ENCODE measurements at places on chromosomes 1 and 21. TPM values are rescaled to one million over a fixed set of nuclear protein-coding genes. Genes with fewer than 3 reads are reported as not detected.

DNA sequence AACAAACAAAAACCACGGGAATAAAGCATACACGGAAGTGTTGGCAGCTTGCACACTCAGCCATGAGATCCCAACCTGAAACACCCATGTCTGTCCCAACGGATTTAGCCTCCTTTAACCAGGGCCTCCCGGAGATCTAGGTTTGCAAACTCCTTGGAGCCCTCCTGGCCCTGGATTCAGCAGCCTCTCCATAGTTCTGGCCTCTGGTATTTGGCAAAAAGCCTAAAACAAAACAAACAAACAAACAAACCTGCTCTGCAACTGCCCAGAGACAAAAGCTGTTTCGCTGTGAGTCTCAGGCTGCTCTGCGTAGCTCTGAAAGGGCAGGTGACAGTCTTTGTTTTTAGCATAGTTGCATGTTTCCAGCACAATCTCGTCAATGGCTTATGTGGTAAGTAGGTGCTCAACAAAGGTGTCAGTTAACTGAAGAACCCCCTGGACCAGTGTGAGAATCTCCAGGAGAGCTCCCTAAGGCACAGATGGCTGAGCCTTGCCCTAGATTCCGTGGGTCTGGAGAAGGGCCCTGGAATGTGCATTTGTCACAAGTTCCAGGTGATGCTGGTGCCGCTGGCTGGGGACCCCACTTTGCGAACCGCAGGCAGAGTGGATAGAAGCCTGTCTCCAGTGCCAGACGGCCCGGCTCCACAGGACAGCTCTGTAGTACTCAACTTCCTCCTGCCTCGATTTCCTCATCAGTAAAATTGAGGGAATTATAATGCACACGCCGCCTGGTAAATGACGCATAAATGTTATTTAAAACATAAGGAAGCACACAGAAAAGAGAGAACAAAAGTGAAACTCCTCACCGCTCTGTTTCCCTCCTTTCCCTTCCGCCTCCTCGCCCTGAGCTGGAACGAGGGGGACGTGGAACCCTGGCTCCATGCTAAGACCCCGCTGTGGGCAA lies 86.2 kb downstream of the RIPK4 start:
- DNase-seq, result peak; percentile 79

DNA sequence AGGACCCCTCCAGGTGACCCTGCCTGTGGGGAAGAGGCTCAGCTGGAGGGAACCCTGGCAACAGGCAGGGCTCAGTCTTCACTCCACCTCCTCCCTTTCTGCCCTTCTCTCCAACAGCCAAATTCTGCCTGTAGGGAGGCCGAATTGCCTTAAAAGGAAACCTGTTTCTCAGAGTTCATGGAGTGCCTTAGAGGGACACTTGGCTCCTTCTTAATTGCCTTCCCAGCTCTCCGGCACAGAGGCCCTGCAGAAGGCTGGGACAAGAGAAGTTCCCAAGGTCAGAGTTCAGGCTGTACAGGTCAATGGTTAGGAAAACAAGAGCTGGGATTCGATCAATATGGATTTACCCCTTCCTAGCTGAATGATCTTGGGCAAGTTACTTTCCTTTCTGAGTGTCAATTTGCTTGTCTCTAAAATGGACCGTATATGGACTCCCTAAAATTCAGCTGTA lies 6.2 kb downstream of the CSRP1 start:
- no peak for DNase-seq

UMODL1 gene
- total RNA-seq, result not detected

GRCh38 chr1:204249736-204250427 lies 36.1 kb upstream of the GOLT1A start:
- DNase-seq, result no peak

- DNase-seq, result no peak
These were observed 173.3 kb upstream of the FOXD3 start for GRCh38 chr1:63148825-63149645.

DNA sequence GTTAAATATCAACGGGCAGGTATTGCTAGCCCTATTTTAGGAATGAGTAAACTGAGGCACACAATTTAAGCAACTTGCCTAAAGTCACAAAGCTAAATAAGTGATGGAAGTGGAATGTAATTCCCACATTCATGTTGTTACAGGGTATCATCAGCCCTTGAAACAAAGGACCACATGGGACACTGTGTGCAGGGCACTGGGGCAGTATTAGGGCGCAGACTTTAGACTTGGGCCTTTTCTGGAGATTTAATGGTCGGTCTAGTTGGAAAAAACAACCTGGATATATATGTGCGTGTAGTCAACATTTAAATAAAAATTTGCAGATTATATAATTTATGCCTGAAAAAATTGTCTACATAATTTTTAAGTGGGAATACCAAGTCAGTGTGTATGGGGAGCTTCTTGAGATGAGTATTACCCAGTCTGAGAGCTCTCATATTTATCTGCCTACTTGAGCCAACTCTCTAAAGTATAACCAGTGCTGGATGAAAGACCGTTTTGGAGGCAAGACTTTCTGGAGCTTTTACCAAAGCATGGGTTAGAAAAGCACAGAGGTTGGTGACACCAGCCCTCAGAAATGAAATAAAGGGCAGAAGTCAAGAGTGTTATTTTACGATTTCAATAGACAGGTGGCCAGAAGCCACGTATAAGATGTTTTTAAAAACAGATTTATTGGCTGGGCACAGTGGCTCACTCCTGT lies 1.6 kb downstream of the KDM1A start:
- no peak for DNase-seq

GRCh38 chr1:48092401-48092800 lies 95.2 kb upstream of the TRABD2B start:
- DNase-seq, result no peak

GNAT2 gene
- not detected for total RNA-seq

DNA sequence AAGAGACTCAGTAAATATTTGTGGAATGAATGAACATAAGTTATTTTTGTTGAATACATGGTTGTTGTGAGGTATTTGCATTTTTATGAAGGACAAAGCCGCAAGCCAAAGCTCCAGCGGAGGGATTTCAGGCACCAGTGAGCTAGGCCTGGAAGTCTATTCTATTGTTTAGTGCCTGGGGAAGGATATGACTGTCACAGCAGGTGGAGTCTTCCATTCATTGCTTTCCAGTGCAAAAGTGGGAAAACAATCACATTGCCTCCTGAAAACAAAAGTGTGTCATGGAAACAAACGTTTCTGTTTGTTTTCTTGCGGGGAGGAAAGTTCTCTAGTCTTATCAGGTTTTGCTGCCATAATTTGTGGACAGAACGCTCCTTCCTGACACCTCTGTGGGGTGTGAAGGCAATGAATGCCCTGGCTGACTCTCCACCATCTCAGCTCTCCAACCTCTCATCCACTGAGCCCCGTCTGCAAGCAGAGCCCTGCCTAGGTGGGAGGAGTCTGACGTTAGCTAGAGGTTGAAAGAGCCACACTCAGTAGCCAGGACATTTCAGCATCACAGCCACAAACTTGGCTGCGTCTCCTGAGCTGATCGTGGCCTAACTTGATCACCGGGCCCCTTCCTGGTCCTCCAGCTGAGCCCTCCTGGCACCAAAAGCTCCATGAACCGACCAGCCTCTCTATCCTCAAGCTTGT lies 739.1 kb downstream of the MATN1 start:
- DNase-seq, result no peak

C4BPA gene
- total RNA-seq, result not detected

DNA sequence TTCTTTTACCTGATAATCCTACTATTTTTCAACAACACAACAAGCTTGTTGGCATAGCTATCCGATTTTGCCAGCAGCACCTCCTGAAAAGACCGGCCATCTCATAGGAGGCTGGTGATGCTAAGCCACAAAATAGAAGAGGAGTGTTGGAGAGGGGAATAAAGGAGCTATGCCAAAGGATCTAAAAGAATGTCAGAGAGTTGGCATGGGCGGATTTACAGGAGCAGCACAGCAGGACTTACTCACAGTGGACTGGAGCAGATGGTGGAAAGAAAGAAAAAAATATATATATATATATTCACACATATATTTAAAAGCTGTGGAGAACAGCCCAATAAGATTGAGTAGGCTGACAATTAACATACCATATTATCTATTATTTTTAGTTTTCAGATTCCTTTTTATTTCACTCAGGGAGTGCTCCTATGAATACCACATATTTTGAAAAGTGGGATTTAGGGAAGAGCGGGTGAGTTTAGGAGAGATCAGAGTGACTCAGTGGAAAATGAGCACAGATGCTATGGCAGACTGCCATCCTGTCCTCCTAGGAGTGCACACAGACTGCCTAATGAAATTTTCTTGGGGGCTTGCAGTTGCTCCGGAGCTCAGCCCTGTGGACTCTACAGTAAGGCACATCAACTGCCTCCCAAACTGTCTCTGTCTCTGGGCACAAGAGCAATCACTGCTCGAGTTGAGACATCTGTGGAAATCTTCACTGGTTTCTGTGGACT lies 394.4 kb upstream of the CHRM3 start:
- no peak for DNase-seq

GRCh38 chr1:61435226-61435625 lies 289.7 kb downstream of the TM2D1 start:
- DNase-seq, result no peak

DNA sequence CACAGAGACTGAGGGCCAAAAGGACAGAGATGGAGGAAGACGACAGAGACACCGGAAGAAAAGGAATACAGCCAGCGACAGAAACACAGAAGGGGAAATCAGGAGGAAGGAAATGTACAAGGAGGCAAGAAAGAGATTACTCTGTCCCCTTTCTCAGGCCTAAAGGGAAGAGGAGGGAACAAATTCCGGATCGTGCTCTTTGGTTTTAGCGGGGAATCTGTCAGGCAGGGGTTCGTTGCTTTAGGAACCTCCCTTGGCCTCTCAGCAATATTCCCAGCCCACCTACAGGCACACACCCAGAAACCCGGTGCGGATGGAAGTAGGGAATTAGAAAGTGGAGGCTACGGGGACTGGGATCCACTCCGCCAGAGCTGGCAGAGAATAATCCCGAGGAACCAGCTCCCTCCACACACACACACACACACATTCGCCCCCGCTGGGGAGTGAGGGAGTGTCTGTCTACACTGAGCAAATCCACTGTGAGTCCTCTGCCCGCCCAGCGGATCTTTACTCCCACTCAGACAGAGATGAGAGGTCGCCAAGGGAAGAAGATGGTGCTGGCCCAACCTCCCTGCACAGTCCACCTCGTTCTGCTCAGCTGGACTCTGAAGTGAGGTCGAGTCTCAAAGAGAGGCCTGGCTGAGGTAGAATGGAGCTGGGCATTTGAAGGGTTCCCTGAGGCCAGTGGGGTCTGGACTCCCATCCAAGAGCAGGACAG lies 5.7 kb downstream of the TAL1 start:
- no peak for DNase-seq

GRCh38 chr1:85214654-85215053 lies 13.8 kb upstream of the SYDE2 start:
- no peak for DNase-seq

DNA sequence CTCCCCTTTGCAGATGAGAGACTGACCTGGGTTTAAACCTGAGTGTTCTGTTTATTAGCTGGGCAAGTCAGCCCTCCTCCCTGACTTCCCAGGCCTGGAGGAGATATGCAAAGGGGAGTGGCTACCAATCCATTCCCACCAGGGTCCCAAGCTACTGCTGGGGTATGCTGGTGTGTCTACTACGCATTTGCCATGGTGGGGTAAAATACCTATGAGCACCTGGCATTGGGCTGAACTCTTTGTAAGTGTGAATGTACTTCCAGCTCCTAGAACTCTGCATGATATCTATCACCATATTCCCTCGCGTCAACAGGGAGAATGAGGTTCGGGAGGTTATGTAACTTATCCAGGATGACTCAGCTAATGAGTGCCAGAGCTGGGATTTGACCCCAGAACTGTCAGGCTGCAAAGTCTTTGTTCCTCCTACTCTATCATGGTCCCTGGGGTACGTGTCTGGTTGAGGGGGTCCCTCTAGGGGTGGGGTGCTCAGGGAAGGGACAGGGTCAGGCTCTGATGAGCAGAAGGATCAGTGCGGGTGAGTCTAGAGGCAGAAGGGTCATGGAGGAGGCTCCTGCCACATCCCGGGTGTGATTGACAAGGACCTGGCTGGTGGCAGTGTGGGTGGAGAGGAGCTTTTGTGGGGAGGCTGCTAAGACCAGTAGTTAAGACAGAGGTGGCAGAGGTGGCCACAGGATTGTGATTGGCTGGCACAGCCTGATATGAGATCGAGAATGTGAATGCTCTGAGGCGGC lies 16.7 kb downstream of the AMPD2 start:
- no peak for DNase-seq

GUCA2A gene
- not detected for total RNA-seq

GRCh38 chr1:1873186-1873585 lies 17.7 kb downstream of the GNB1 start:
- peak; percentile 18 for DNase-seq

DNA sequence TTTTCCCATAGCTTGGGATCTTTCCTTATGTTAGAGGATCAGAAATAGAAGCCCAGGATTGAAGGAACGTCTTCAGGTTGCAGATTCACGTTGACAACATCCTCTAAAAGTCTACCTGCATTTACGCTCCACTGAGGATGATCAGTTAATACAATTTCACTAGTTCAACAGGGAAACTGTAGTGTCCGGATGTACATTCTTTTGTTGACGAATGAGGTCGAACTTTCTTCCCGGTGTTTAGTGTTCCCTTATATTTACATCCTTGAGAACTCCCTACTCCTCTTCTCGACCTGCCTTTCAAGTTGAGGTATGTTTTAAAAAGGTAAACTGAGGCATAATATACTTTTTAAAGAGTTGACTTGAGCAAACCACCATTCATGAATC lies 74.8 kb downstream of the SIK1 start:
- no peak for DNase-seq

- DNase-seq, result no peak
These were observed 137.8 kb downstream of the LIPI start for GRCh38 chr21:14072761-14073535.

DNA sequence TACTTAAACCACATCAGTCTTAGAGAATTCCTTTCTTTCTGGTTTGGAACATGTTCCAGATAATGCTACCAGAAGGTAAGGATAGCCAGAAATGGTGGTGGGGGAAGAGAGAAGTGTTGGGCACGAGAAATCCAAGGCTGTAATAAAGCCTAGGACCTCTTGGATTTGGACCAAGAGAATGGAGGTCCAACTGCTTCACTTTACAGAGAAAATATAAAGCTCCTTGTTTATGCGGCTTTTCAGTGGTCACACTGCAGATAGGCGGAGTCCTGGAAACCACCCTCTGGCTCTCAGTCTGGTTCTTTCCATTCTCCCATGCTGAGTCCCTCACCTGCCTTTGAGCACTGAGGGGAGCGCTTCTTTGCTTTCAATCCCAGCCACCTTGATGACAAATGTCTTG lies 87.8 kb downstream of the ADCY10 start:
- no peak for DNase-seq

GRCh38 chr1:10866321-10867093 lies 70.1 kb upstream of the CASZ1 start:
- DNase-seq, result no peak

GRCh38 chr21:25254491-25255174 lies 352.6 kb downstream of the MRPL39 start:
- DNase-seq, result no peak

DNA sequence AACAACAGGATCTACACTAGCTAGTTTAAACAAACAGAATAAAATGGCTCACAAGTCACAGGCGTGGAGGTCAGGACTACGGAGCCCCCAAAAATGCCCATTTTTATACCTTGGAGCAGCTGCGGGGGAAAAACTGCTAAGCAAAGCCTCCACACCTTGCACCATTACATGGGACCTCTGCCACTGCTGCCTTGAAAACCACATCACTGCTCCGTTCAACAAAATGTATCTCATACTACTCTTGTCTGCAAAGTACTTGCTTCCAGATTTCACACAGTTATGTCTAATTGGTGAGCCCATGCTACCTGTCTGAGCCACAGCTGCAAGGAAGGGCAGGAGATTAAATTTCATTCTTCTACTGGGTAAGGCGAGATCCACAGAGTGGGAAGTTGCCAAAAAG lies 24.4 kb downstream of the MRPL39 start:
- DNase-seq, result no peak

GRCh38 chr21:29726044-29726443 lies 213.8 kb downstream of the GRIK1 start:
- DNase-seq, result no peak

GRCh38 chr1:114118351-114118990 lies 35.2 kb downstream of the SYT6 start:
- no peak for DNase-seq
